AG08396 (cell line): ENCODE measurements at places on chromosomes 5 and 9.

GRCh38 chr9:35731415-35732184 is 395 bp downstream of the TLN1 start:
- no peak for DNase-seq

GRCh38 chr9:106879439-106879882 is 16.5 kb downstream of the ZNF462 start:
- no peak for DNase-seq

GRCh38 chr9:123679330-123679987 is 250.5 kb downstream of the DENND1A start:
- peak; percentile 12 for DNase-seq

DNA sequence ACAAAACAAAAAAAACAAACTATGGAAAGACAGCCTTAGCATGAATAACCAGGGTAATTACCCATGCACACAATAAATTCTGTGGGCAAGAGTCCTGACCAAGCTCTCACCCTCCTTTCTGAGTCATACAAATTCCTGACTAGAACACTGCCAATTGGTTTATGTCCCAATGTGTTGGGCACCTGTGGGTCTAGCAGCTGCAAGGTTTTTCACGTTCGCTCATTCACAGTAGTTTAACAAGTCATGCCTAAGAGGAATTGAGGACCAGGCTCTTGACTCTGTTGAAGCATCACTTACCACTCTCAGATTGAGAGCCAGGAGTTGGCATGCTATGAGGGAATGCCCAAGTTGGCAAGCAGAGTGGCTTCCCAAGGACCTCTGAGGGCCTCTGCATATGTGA is 205.5 kb upstream of the SLC24A2 start:
- DNase-seq, result no peak

DNA sequence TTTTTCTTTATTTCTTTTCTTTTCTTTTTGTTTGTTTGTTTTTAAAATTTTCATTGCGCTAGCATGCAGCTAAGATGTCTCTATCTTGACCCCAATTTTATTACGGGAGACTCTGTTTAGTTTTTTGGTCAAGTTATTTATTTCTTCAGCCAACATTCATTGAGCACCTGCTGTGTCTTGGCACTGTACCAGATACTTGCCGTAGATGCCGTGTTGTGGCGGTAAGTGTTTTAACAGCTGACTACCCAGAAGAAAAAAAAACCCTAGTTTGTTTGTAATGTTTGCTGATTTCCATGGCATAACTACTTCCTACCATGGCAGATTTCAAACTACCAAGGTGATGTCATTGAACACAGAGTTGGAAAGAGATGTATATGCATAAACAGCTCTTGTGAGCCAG is 65.0 kb downstream of the UGCG start:
- no peak for DNase-seq

DNA sequence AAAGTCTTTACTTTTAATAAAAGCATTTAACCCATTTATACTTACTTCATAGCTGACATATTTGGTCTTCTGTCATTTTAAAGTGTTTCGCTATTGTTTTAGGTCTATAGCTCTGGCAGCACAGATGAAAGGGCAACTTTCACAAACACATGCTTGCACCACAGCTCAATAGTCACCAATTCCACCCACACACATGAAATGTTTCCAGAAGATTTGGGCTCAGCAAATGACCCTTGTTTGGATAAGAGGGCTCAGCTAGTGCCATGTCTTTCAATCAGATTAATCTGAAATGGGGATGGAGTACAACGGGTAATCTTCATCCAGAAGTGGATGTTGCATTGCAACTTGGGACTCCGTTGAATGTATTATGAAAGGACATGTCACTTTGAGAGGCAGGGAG is 176.0 kb downstream of the FGF18 start:
- no peak for DNase-seq

DNA sequence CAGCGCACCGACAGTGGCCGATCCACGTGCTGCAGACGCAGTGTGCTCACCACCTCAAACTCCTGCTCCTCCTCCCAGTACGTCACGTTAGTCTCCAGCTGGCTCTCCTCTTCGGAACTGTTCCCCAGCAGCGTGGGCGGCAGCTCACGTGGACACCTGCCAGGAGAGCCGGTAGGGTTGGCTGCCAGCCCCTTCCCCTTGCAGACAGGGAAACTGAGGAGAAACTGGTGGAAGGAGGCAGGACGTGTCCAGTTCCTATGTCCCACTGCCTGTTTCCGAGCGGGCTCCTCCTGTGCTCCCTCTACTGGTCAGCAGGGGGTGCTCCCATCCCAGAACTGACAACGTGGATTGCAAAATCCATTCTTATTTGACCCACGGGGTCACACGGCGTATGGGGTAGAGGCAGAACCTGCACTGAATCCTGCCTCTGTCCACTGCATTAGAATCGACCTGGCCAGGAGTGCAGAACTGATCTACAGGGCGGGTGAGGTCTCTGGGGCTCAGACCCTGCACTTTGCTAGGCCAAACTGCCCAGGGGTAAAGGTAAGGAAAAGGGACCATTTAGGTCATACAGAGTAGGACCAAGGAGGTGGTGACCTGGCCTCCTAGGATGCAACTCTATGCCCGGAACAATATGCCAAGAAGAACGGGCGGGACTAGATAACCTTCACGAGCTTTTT is 25.7 kb downstream of the PDGFRB start:
- DNase-seq, result peak; percentile 89
